ENCODE measurements at places on chromosomes 2 and 18.

- no peak for DNase-seq
Measured at GRCh38 chr2:10771786-10772185, 40.8 kb downstream of the PDIA6 start.

- no peak for DNase-seq
Measured at GRCh38 chr2:53536583-53537361, 230.8 kb upstream of the CHAC2 start.

- DNase-seq = no peak
Measured at GRCh38 chr18:70337139-70337972, 48.5 kb downstream of the SOCS6 start.

GRCh38 chr2:10278029-10278762 lies 24.5 kb upstream of the HPCAL1 start:
- no peak for DNase-seq

GRCh38 chr18:23101861-23102432 lies 33.3 kb upstream of the CABLES1 start:
- no peak for DNase-seq

- no peak for DNase-seq
Measured at GRCh38 chr2:162172802-162173370, 20.8 kb upstream of the GCG start.

- no peak for DNase-seq
Measured at GRCh38 chr2:69306393-69306821, 80.6 kb downstream of the GFPT1 start.

DNA sequence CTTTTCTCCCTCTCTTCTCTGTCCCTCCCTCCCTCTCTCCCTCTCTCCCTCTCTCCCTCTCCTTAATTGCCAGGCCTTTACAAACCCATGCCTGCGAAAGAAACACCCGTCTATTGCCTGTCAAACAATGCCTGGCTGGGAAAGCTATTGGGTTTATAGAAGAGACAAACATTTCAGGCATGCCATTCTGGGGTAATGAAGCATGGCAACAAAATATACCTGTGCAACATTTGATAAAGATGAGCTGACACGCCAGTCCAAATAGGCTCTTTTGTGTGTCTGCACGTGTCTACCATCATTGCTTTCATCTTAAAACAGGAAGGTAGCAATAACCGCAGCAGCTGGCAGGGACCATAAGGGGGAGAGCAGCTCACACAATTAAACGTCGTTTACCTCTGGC lies 282.1 kb downstream of the ZNF516 start:
- no peak for DNase-seq

- no peak for DNase-seq
Measured at GRCh38 chr2:204486805-204487204, 58.5 kb upstream of the PARD3B start.

GRCh38 chr18:63905361-63905760 lies 2.4 kb upstream of the SERPINB10 start:
- peak; percentile 88 for DNase-seq

GRCh38 chr2:111239107-111239506 lies 118.4 kb downstream of the BCL2L11 start:
- no peak for DNase-seq

GRCh38 chr2:98419977-98420725 lies 24.5 kb upstream of the INPP4A start:
- no peak for DNase-seq

DNA sequence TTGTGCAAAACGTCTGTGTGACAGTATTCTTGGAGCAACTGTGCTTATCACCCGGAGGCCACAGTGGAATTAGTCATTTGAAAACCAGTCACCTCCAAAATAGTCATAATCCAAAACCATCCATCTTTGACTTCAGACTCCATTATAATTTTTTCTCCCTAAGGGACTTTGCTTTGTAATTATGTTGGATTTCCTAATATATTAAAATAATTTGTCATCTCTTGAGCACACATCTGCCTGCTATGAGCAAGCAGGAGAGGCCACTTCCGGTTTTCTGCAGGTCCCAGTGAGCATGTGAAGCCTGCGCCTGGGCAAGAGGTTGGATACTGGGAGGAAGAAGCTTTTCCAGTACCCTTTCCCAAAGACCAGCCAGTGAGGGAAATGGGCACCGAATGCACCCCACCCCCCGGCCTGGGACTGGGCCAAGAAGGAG lies 57.7 kb downstream of the ODC1 start:
- no peak for DNase-seq
